ENCODE measurements at places on chromosomes 3 and 15.

DNA sequence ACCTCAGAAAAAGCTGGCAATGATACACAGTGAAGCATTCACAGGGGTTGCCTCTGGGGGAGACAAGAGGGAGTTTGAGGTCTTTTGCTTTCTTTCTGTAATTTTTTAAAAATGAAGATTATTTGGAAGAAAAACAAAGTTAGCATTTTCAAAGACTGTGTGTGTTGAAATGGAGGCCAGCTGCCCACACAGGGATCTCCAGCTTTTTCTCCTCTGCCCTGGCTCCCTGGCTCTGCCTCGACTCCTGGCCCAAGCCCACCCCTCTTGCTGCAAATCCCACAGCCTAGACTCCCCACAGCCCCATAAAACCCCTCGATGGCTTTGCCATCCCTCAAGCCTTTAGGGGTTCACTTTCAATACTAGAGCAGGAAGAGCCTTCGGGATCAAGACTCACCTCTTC lies 68.4 kb downstream of the LINGO1 start:
- no peak for DNase-seq

DNA sequence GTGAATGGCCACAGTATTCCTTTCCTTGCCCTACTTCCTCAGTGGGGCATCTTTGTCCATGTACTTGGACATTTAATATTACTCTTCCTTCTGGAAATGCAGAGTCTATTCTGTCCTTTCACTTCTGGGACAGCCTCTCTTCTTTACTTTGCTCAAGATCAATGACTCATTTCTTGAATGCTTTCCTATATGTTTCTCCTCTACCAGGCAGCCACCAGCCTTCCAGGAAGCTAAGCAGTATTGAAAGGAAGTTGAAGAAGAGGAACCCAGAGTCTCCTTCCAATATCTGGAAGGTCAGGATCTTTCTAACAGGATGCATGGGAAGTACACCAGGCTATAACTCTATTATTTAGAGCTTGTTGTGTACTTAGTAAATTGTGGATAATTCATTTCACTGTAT lies 182.8 kb downstream of the CD47 start:
- DNase-seq = no peak

GRCh38 chr3:154568064-154568463 lies 138.1 kb upstream of the GPR149 start:
- no peak for DNase-seq

DNA sequence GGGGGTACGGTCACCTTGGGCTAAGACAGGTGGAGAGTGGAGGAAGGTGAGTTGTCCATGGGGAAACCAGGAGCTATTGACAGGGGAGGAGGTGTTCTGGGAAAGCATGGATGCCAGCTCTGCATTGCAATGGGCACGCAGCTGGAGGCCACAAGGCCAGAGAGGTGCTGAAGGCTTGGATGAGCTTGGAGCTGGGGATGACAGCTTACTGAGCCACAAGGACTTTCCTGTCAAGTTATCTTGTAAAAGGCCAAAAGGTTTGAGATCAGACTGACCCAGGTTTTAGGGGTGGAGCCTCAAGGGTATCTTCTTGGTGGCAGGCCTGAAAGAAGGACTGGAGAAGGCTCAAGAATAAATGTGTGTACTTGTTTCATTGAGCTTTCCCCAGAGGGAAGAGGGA lies 115.2 kb downstream of the ASB7 start:
- no peak for DNase-seq

GRCh38 chr15:73741321-73741836 lies 11.8 kb downstream of the INSYN1 start:
- DNase-seq = no peak

DNA sequence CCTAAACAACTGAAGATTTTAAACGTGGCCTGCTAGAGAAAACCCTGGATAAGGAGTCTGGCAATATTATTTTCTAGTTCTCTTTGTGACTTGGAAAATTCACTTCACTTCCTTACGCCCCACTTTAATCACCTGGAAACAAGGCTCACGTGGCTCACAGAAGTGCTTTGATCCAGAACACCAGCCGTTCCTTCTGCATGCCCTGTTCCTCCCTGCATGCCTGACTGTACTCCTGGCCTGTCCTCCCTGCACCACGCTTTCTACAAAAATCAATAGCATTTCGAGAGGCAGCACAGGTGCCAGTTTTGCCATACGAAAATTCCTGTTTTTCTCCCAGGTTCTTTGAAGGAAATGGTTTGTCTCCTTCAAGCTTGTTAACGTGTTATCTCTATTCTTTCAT lies 474.2 kb upstream of the RGMA start:
- no peak for DNase-seq

- DNase-seq = no peak
Observed at GRCh38 chr3:61824553-61825135, 263.3 kb downstream of the PTPRG start.

DNA sequence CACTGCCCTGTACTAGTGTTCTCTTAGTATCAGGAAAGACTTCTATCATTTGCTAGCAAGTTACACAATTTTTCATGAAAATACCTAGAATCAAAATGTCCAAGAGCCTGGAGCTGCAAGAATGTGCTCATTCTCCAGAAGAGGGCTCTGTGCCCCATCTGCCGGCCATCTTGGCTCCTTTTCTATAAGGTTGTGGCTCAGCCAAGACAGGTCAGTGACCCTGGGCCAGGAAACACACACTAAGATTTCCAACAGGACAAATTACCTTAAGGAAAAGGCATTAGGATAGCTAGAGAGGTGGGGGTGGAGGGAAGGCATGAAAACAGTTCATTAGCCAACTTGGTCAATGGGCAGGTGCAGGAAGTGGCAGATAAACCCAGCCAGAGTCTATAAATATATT lies 20.7 kb downstream of the TIMP4 start:
- DNase-seq = no peak

GRCh38 chr15:101207867-101208288 lies 44.0 kb downstream of the CHSY1 start:
- DNase-seq = no peak

DNA sequence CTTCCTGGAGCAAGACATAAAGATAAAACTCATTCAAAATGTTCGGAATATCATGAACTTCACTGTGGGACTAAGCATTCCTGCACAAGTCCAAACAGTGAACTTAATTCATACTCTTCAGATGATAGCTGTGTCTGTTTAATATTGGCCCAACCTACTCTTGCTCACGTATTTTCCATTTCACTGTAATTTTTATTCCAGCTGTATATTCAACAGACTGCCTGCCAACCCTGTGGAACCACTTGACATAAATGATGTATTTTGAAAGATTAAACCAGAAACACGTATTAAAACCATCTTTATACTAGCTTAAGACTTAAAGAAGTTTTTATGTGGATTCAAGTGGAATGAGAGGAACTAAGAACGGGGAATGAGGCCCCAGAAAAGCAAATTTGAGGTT lies 172.5 kb downstream of the TMEM108 start:
- DNase-seq = no peak

- DNase-seq = no peak
Observed at GRCh38 chr3:126499401-126499800, 18.2 kb downstream of the UROC1 start.

- no peak for DNase-seq
Observed at GRCh38 chr3:144622845-144623244, 651.2 kb downstream of the DIPK2A start.

GRCh38 chr15:44711743-44712345 lies 527 bp downstream of the B2M start:
- DNase-seq = peak; percentile 66

DNA sequence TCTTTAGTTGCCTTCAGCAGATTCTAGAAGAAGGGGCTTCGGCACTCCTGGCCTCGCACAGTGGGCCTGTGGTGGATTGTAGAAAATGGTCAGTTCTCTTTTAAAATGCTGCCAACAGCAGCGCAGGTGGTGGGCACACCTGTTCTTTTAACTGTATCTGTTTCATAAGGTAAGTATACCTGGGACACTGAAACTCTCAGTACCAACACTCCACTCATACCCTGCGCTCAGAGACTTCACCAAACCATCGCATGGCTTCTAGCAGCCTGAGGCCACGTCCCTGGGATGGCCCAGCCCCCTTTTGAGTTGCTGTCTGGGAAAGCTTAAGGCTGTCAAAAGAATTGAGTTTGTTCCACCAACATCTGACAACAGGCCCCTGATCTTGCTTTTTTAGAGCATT lies 56.7 kb upstream of the MCF2L2 start:
- DNase-seq = no peak

DNA sequence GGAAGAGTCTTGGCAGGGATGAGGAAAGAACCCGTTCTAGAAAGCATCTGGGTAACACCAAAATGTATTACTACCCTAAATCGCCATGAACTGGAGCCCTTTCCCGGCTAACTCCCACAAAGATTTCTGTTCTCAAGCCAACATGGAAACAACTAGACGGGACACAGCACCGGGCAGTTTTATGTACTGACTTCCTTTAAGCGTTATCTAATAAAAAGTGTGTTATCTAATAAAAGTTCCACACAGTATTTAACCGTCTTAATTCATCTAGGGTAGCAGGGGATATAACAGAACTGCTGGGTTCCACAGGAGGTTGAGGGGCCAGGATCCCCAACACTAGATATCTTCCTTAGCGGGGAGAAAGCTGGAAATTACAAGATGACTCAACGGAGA lies 347 bp upstream of the C3orf62 start:
- no peak for DNase-seq

GRCh38 chr3:100002599-100003350 lies 111.5 kb downstream of the FILIP1L start:
- no peak for DNase-seq

DNA sequence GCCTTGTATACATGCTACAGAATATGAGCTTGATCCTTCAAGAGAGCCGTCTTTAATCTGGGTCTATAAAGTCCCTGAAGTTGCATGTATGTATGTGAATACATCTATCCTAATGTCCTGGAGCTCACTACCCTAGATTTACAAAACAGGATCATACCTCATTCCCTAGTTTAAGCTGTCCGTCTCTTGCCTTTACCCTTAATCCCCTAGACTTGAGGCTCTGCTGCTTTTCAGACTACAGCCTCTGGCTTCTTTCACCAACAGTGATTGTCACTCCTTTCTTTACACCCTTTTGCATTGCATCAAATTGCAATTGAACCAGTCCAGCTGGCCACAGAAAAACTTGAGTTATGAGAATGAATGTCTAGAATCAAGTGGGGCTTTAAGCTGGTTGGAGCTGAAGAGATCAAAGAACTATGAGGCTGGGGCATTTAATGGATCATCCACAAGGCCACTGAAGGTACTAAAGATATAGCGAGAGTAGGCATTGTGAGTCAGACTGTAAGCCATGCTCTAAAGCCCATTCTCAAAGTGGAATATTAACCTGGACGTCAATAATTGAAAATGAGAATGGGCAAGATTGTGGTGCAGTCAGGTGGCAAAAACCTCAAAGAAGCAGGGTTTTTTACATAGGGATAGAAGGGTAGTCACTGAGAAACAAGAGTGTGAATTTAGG lies 12.3 kb upstream of the PLD1 start:
- DNase-seq = no peak

GRCh38 chr3:59609657-59610348 lies 560.0 kb upstream of the CFAP20DC start:
- DNase-seq = no peak

DNA sequence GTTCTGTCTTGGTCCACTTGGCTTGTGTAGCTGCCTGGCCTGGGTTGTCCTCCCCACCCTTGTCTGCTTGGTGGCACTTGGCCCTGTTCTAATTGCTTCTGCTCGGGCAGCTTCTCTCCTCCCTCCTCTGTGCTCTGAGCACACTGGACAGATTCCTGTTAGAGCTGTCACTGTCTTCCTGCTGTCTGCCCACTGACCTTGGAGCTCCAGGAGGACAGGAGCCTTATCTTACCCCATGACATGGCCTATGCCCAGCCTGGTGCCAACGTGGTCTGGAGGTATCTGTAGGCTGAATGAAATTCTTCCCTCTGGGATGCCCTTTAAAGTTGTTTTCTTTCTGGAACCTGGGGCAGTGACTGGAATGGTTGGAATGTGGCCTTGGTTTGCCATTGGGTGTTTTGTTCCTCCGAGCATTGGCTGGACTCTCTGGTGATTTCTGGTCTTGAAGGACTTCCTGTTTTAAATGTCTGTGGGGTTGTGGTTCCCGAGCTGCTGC lies 94.1 kb downstream of the FAM43A start:
- no peak for DNase-seq

DNA sequence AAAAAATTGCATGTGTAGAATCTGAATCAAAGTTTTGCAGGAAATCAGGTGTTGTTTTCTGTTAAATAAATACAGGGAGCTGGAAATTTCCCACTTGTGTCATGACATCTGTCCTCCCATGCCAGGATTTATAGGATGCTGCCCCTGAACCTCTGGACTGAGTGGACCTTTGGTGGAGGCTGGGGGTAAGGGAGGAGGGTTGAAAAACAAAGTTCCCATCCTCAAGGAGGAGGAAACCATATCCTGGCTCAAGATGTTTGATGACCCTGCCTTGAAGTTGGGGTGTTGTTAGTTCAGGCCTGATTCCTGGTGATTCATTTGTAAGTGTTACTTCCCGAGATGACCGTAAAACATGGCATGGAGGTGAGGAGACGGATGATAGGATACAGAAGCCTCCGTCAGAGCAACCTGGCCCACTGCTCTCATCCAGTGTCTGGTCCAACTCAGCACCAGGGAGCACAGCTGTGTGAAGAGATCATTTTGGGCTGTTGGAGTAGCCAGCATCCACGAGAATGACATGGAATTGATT lies 223.6 kb downstream of the CACNA2D3 start:
- DNase-seq = no peak

DNA sequence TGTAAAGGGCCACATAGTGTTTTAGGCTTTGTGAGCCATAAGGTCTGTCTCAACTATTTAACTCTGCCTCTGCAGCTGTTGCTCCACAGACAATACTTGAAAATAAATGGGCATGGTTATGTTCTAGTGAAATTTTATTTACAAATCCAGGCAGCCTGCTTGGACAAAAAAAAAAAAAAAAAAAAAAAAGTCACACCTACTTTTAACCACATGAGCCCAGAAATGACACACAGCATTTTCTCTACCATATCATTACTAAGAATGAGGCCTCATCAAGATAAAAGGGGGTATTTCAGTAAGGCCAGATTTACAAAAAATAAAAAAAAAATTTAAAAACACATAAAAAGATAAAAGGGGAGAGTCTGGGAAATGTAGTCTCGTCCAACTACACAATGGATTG lies 1.7 kb upstream of the NGLY1 start:
- DNase-seq = no peak

GRCh38 chr15:39908186-39908585 lies 11.9 kb downstream of the GPR176 start:
- DNase-seq = no peak

GRCh38 chr3:28125342-28125741 lies 116.1 kb upstream of the CMC1 start:
- DNase-seq = no peak

- DNase-seq = no peak
Observed at GRCh38 chr15:36426691-36427090, 152.7 kb upstream of the CDIN1 start.

DNA sequence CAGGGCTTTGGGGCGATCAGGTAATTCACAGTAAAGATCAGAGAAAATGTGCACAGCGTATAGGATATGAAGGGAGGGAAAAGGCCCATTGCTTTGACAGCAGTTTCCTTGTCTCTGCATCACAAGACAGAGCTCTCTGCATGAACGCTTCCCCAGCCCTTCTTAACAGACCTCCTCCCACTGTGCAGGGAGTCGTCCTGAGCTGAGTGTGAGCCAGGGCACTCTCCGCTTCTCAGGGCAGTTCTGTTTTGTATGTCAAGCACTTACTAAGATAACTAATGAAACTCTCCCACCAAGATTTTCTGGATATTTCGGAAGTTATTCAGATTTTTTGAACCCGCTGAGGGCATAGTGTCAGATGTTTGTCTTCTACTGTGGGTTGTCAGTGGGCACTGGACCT lies 105.8 kb upstream of the C15orf61 start:
- DNase-seq = no peak

Data from activated naive CD4-positive, alpha-beta T cell (primary cell).